SK-N-MC (cell line): ENCODE measurements at places on chromosomes 3 and 15.

DNA sequence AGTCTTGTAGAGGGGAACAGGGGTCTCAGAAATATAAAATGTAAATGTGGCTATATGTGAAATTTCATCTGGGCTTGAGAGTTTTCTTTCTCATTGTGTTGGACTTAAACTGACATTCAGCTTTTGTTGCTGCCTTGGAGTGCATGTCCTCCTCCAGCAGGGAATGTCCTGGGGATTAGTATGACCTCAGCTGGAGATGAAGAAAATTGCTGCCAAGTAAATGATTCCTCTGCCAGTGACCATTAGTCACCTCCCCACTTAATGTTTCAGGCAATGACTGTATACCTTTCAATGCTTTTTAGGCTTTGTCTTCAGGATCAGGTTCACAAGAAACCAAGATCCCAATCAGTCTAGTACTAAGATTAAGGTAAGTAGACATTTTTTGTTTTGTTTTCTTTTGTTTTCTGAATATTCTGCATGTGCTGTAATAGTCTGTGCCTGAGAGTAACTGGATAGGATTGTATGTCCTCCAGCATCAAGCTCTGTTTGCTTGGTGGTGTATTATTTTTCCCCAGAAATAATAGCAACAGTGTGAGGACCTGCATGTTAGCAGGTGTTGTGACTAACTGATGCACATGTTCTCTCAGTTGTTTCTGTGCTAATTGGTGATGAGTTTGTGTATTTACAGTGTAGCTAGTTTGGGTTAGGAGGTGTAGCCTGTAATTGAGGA, 18.1 kb upstream of the SLC22A13 start:
- no peak for DNase-seq

- no peak for DNase-seq
Measured at GRCh38 chr3:39185959-39186691, 6.3 kb downstream of the XIRP1 start.

- DNase-seq, result no peak
Measured at GRCh38 chr3:79769229-79769628, 1.4 kb upstream of the ROBO1 start.

GRCh38 chr3:42702982-42703694, 540 bp upstream of the HHATL start:
- DNase-seq, result no peak

GRCh38 chr3:151146071-151146730, 56.8 kb downstream of the GPR171 start:
- peak; percentile 67 for DNase-seq
